ENCODE measurements at places on chromosomes 12 and 14.

- no peak for DNase-seq
Measured at GRCh38 chr14:96754845-96755184, 42.4 kb upstream of the VRK1 start.

DNA sequence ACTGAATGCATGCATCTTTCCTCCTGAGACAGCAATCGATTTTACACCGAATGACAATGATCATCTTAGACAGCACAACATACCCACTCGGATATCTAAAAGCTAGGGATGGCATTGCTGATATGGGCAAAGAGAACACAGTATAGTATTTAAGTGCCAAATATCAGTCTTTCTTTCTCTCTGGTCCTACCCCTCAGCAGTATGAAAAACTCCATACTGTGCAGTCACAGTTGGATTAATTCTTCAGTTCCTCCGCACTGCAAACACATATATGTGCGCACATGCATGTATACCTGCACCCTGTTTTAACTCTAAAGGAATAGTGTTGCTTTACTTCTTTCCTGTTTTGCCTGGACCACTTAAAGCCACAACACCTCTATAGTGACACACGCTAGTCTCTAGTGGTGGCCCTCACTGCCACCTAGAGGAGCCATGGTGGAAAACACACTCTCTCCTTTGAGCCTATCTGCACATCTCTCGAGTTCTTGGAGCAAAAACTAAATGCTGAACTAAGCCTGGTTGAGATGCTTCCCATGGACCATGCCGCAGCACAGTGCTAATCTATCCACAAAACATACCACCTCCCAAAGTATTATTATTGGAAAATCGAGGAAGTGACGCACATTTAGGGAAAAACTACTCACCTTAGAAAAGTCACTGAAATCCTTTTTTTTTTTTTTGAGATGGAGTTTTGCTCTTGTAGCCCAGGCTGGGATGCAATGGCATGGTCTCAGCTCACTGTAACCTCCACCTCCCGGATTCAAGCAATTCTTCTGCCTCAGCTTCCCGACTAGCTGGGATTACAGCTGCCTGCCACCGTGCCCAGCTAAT, 11.9 kb downstream of the TMEM52B start:
- DNase-seq: peak; percentile 63

DNA sequence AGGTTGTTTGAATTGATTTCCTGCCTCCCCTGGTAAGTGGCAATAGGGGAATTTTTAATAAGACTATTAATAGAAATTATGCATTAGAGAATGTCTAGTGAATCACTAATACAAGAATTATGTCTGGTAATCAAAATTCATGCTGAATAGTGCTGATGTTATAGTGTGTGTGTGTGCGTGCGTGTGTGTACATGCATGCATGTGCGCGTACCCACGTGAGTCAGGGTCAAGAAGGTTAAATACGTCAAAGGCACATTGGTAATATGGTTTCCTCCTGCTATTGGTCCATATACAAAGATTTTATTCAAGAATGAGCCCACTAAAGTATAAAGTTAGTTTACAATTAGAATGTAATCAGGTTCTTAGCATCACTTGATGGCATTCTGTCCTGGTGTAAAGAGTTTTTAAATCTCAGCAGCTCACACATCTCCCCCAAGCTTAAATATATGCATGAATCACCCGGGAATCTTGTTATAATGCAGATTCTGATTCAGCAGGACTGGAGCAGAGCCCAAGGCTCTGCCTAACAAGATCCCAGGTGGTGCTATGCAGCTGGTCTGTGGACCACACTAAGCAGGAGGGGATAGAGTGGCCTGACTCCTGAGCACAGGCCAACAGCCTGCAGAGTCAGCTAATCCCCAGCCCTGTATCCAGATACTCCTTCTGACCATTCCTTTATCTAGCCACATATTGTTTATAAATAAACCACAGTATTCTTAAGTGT, 43.9 kb downstream of the TTC9 start:
- DNase-seq: no peak

DNA sequence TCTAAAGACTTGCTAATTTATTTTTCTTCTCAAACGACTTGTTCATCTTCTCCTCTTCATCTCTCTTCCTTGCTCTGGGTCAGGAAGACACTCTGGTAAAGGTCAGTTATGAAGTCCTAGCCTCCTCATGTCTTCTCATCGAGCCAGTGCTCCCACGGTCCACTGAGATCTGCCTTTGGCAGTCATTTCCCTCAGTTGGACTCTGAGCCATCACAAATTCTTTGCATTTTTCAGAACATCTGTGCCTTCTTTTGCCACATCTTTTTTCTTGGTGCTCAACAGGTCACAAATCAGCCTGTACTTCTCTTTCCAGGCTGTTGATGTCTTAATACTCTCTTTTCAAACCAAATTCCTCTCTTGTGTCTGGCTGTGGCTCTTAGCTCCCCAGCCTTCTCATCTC, 49.7 kb downstream of the IGF1 start:
- DNase-seq: no peak

DNA sequence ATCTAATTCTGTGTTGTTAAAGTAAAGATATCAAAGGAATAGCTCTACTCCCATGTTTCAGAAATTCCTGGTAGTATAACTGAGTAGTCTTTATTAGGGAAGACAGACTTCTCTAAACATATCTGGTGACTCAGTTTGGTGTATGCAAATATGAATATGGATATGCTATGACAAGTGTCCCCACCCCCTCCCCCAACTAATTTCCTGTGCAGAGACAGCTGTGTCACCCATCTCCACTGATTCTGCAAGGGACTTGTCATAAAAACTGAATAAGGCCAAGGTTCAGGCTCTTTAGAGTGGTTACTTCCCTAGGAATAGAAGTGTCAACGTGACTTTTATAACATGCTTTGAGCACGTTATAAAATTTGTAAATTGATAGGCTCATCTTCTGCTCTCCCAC, 429.1 kb downstream of the DAD1 start:
- no peak for DNase-seq

- no peak for DNase-seq
Measured at GRCh38 chr14:26204728-26205479, 392.9 kb downstream of the NOVA1 start.

DNA sequence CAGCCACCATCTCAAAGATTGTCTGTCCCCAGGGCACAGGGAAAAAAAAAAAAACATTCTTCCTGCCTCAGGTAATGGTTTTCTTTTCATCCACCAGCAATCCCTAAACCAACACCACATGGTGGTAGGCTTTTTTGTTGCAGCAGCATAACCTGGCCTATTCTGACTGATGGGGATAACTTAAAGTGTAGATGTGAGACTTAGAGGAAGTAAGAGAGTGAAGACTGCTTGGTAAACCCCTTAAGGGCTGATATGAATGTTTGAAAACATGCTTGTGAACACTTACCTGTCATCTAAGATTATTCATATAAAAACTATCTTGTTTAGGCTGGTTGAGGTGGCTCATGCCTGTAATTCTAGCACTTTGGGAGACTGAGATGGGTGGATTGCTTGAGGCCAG, 130.2 kb upstream of the RAP1B start:
- no peak for DNase-seq

DNA sequence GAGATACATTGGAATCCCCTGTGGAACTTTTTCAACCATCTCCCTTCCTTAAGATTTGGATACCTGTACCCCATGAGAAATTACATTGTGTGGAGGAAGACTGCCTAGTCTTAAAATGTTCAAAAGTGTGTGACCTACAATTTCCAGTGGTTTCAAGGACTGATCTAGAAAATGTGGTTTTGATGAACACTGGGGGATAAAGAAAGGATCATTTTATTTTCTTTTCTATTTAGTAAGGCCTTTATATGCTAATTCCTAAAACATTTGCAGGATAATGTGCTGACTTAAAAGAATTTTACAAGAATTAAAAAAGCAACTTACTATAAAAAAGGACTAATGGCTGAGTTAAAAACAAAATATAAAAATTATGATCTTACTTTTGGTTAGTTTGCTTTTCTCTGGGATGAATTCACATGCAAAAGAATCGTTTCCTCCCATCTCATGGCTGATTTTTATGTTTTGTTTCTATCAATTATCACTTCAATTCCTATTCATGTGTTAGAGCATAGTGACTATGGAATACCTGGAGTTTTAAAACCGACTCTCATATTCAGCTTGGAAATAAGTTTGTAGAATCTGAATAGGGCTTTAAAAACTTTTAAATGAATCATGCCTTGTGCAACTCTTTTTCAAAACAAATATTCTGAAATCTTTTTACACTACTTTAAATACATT, 39.9 kb upstream of the PYGL start:
- no peak for DNase-seq

- DNase-seq: no peak
Measured at GRCh38 chr12:56082967-56083366, 3.0 kb downstream of the ERBB3 start.

DNA sequence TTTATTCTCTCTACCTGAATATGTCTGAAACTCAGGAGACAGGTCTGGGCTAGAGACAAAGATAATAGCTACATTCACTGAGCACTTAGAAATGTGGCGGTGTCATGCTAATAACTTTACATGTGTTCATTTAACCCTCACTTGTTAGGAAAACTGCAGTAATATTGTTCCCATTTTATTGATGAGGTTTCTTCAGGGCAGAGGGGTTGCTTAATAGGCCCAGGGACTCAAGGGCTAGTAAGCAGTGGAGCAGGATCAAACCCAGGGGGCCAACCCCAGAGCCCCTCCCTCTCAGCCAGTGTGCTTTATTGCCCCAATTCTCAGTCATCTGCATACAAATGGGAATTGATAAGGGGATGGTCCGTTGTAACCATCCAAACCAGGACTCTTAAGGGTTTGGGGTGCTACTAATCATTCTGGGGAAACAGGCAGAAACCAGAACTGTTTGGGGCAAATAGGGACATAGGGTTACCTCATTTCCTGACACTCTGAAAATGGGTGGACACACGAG, 142.8 kb upstream of the AMIGO2 start:
- DNase-seq: no peak

- DNase-seq: no peak
Measured at GRCh38 chr12:77766224-77766623, 64.5 kb upstream of the NAV3 start.

- DNase-seq: peak; percentile 10
Measured at GRCh38 chr14:35261774-35262173, 30.4 kb upstream of the PSMA6 start.

GRCh38 chr14:100423317-100424010, 100.3 kb downstream of the SLC25A47 start:
- no peak for DNase-seq

GRCh38 chr12:52666471-52666870, 13.7 kb downstream of the KRT1 start:
- no peak for DNase-seq

- no peak for DNase-seq
Measured at GRCh38 chr14:83260751-83261150, 1727.1 kb upstream of the SEL1L start.

DNA sequence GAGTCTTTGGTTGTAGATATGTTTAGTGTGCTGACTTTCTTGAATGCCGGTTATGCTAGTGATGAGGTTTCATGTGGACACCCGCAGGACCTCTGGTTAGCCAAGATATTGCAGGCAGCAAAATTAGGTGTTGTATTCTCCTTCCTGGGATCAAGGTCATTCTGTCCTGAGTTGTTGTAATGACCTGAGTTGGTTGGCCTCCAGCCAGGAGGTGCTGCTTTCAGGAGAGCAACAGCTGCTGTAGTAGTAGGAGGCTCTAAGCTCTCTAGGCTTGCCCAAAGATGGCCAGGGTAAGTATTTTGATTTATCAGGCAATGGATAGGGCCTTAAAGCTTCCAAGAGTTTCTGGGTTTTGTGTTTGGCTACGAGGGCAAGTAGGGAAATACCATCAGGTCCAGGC, 56.0 kb upstream of the BDKRB2 start:
- no peak for DNase-seq

DNA sequence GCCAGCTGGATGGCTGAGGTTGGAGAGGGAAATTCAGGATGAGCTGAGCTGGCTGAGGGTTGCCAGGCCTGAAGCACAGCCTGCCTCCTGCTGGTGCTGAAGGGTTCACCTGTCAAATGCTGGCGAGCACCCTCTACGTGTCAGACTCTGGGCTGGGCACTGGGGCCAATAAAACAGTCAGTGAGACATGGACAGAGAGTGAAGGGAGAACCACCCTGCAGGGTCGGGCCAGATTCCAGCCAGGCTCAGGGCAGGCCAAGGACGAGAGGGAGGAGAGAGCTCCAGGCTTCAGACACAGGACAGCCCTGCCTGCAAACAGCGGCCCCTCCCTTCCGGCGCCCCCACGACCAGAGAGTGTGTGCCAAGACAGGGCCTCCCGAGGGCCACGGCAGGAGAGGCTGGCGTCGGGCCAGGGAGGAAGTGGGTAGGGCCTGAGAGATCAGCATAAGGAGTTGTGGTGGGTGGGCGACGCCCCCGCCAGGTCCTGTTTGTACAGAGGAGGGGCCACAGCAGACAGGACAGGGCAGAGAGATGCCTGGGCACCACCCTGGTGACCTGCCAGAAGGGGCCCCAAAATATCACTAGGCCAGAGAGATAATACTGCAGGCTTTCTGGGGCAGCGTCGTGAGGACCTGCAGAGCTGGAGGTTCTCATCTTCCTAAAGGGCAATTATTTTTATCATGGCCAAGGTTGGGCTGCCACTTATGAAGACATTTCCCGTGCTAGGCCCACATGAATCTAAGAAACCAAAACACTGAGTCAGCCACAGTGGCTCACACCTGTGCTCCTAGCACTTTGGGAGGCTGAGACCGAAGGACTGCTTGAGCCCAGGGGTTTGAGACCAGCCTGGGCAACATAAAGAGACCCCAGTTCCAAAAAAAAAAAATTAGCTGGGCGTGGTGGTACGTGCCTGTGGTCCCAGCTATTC, 73.1 kb upstream of the GPR68 start:
- DNase-seq: peak; percentile 83

GRCh38 chr12:130925666-130926015, 28.1 kb upstream of the ADGRD1 start:
- DNase-seq: no peak

DNA sequence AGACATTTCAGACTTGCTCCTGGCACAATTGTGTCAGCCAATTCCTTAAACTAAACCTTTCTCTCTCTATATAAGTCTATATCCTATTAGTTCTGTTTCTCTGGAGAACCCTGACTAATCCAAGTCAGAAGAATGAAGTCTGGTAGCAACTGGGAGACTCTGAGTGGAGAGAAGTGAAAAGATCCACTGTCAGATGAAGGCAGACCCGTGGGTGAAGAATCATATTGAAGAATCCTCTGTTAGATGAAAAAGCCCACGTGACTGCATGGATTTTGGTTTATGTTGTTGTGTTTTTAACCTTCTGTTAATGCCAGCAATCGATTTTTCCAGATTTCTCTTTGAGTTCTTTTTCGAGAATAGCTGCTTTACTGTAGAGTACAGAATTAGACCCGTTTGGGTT, 29.5 kb upstream of the APOLD1 start:
- DNase-seq: no peak

DNA sequence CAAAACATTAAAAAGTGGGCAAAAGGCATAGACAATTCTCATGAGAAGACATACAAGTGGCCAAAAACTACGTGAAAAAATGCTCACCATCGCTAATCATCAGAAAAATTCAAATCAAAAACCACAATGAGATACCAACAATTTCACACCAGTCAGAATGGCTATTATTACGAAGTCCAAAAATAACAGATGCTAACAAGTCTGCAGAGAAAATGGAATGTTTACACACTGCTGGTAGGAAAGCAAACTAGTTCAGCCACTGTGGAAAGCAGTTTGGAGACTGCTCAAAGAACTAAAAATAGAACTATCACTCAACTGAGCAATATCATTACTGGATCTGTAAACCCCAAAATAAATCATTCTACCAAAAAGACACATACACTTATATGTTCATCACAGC, 76.2 kb downstream of the PRKD1 start:
- DNase-seq: no peak
